ENCODE measurements at places on chromosomes 4 and X.

DNA sequence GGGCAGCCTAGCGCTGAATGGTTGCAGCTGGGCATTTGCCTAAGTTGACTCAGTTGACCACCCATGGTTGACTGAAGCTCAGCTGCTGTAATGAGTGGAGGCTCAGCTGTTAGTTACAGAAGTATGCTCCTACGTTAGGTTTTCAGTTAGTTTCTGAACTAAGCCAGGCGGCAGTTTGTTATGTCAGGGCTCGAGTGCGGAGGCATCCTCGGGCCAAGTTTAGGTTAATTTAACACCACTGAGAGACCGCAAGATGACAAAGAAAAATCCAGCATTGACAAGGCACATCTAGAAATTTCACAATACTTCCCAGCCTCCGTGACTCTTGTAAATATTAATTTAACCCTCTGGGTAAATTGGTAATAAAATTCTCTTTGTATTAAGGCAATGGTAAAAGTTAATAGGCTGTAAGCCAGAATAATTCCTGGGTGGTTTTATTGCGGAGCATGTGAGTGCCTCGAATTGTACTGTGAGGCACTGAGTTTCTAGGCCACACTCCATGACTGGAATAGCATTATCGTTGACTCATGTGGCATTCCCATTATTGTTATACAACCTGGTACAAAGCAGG is 33.1 kb upstream of the CDKN2AIP start:
- DNase-seq: no peak

DNA sequence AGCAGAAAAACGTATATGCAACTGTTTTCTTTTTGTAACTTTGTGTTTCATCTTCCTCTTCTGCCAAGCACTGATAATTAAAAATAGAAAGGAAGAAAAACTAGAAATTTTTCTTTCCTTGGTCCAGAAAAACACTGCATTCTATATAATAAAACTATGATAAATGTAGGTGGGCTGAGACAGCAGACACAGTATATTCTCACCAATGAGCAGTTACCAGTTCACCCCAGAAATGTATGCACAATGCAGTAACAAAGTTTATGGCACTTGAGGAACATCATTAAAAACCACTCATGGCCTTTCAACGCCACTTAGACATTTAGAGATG is 79.4 kb downstream of the FAT1 start:
- DNase-seq: no peak

DNA sequence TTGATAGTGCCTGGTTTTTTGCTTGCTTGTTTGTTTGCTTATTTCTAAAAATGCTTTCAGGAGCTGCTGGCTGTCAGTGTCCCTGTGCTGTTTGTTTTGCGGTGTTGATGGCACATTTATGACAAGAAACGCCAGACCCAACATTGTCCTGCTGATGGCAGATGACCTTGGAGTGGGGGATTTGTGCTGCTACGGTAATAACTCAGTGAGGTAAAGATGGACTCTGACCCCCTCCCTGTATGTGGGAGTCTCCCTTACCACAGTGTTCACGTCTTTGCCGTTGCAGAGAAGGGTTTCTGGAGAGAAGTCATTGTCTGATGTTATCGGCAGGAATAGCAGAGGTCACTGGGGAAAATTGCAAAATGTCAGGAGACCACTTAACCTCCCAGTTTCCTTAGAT is at the start of gene ARSH:
Gene ARSH, plus strand, starts transcription at position 52 of the 400 bp plus-strand sequence. Its CDS starts 67 bp downstream, at position 119.
- no peak for DNase-seq

- peak; percentile 87 for DNase-seq
Measured at GRCh38 chrX:68827848-68828624, 785 bp upstream of the EFNB1 start.

DNA sequence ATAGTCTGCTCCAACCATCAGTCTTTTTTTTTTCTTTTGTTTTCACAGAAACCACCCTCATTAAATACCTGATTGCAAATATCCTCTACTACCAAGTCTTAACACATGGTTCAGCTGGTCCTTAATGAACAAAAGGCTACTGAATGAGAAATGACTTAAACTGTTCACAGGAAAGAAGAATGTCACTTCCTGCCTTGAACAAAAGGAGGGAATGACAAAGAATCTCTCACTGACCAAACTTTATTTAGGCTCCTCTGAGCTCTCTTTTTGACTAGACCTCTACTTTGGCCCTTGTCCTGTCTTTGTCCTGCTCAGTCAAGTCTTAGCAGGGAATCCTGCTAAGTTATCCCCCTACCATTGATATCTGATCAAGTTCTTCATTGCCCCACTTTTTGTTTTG is 31.8 kb upstream of the GJB1 start:
- no peak for DNase-seq

- peak; percentile 26 for DNase-seq
Measured at GRCh38 chr4:46844325-46844917, 64.6 kb downstream of the COX7B2 start.

- no peak for DNase-seq
Measured at GRCh38 chr4:159776961-159777360, 674.1 kb downstream of the RAPGEF2 start.

- no peak for DNase-seq
Measured at GRCh38 chr4:23923840-23924239, 34.0 kb upstream of the PPARGC1A start.

- DNase-seq: no peak
Measured at GRCh38 chr4:185809121-185809520, 2.9 kb downstream of the SORBS2 start.

GRCh38 chr4:18127030-18127429 is 105.5 kb upstream of the LCORL start:
- no peak for DNase-seq

- peak; percentile 73 for DNase-seq
Measured at GRCh38 chr4:100826808-100827548, 309.2 kb upstream of the EMCN start.

DNA sequence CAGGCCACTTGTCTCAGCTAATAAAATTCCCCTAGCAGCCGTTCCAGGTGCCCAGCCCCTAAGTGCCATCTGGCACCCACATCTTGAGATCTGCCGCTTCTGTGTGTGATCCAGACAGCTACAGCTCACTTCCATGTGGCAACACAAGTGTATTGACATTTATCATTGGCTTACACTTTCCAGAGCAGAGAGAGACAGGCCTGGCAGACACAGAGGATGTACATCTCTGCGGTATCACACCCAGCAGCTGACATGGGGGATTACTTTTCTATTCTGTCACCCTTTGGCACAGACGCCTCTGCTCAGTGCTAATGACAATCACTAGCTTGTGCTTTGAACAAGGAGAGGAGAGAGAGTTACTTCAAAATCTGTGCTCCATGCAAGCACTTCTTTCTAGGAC is 195.9 kb downstream of the KDR start:
- no peak for DNase-seq

- no peak for DNase-seq
Measured at GRCh38 chrX:9587642-9588041, 122.8 kb downstream of the TBL1X start.

DNA sequence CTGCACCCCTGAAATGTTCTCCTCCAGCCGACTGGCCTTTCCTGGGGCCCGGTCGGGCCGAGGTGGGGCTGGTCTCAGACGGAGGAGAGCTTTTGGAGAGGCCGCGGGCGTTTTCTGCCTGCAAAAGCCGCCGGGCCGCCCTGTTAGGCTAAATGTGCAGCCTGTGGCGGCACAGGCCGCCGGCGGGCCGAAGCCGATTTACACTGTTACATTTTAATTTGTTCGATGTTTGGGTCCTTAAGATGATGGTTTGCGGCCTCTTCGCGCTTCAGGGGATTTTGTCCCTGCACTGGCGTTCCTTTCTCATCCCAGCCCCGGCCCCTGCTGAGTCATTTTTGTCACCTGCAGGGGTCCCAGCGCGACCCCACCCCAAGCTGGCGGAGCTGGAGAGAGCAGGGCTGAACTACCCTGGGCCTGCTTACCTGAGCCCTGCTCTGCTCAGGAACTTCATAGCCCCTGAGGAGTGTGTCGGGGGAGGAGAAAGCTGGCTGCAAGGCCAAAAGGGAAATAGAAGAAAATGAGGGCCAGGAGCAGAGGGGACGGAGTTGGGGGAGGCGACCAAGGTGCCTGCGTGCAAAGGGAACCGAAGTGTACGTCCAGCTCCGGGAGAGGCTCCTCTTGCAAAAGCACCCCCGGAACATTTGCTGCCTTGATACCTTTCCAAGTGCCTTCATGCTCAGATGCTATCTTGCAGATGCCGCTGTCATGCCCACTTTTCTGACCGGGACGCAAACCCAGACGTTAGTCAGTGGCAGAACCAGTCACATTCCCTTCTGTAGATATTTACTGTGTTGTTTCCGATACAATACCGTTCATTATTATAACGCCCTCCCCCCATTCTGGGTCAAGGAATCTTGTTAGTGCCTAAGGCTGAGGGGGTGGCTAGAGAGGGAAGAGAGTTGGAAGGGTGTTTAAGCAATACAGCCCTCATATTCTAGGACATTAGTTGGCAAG is 977 bp upstream of the RBBP7 start:
- peak; percentile 70 for DNase-seq

DNA sequence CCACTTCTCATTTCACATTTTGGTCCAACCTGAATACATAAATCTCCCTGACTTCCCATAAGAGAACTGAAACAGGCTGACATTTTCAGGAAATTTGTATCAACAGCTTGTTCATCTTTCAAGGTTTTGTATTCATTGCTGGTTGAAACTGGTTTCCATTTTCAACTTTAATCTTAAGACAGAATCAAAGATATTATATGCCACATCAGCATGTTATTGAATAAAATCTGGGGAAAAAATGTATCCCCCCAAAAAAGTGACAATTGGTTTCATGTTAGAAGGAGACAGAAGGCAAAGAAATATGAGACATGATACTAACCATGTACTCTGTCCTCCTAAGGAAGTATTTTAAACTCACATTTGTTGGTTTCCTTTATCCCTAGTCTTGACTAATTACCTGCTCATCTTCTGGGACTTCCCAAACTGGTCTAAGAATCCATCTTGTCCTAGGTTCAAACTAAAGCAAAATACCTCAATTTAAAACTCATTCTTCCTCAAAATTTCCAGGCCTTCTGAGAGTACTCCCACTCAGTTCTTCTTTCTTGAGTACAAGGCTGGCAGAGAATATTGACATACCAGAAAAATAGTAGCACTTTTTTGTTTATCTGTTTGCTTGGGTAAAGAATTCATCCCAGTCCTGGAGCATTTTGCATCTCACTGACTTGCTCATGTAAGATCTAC is 3.1 kb upstream of the ANTXR2 start:
- DNase-seq: no peak

- DNase-seq: no peak
Measured at GRCh38 chr4:98744372-98745150, 86.2 kb upstream of the TSPAN5 start.

DNA sequence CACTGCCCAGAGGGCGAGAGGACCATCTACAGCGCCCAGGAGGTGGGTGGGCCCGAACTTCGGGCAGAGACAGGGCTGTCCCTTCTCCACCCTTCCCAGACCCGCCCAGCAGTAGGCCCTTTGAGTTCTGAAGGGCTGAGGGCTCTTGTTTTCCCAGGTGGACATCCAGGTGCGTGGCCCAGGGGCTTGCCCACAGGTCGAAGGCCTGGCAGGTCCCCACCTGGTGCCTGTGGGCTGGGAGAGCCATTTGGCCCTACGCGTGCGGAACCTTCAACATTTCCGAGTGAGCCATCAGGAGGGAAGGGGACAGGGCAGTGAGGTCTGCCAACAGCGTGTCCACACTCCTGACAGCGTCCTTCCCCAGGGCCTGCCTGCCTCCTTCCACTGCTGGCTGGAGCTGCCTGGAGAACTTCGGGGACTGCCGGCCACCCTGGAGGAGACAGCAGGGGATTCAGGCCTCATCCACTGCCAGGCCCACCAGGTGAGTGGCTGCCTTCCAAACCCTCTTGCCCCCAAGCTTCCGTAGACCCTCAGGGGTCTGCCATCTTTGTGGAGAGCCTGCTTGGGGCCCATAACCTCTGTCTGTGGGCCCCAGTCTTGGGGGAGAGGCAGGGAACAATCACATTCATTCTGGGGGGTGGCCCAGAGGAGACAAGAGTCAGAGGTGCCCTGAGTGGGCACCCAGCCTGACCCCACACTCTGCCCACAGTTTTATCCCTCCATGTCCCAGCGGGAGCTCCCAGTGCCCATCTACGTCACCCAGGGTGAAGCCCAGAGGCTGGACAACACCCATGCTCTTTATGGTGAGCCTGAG is 6.8 kb downstream of the PLXNB3 start:
- no peak for DNase-seq

DNA sequence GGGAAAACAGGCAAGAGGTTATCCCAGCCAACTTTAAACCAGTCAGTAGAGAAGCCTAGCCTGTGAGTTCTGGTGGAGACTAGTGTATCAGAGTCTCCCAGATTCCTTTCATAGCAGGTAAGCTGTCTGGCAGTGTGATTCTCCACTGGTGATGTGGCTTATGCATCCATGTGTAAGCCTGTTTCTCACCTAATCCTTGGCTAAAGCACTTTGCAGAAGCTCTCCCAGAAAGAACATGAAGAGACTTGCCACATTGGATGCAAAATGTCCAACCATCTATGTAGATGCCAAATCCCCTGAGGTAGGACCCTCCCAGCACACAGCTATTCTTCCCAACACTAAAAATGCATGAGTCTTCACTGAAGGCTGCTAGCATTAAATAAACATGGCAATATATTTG is 111.7 kb downstream of the CHRNA9 start:
- peak; percentile 40 for DNase-seq

- DNase-seq: no peak
Measured at GRCh38 chr4:8394806-8395205, 45.7 kb downstream of the ACOX3 start.

- peak; percentile 64 for DNase-seq
Measured at GRCh38 chrX:12814420-12814819, 23.2 kb downstream of the PRPS2 start.

DNA sequence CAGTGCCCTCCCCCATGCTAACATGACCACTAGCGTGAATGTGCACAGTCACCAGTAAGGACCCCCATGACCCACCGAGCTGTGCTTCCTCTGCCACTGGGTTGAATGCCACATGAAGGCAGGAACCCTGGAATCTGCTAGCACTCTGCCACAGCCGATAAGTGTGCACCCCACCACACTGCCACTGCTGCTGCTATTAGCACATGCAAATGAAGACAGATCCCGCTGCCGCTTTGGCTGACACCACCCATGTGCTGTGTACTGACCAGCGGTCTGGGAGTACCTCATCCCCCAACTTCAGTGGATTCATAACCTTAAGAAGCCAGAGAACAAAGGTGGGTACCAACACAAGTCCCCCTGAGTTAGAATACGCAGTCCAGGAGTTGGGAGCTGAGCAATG is 200.9 kb upstream of the ARHGEF9 start:
- DNase-seq: no peak

- no peak for DNase-seq
Measured at GRCh38 chrX:113947548-113947947, 636.3 kb upstream of the HTR2C start.

GRCh38 chrX:55908661-55909212 is 191.2 kb downstream of the RRAGB start:
- peak; percentile 13 for DNase-seq

- no peak for DNase-seq
Measured at GRCh38 chr4:38266616-38267015, 306.4 kb downstream of the PTTG2 start.

- DNase-seq: peak; percentile 20
Measured at GRCh38 chrX:36568946-36569345, 439.2 kb upstream of the FAM47C start.

DNA sequence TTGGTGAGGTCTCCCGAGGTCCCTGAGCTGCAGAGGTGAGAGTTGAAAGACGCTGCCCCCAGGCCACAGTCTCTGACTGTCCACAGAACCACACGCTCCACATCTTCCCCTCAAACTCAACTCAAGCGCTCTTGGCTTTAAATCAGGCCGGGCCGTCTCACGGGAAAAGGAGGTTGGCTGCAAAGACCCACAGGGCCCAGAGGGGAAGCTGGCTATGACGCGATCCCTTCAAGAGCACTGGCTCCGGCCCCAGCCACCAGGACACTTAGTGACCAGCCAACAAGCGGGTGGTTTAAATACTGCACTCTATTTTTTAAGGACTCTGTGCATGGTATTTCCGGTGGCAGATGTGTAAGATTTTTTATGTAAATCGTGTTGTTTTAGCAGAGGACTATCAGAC is 19.9 kb downstream of the LRPAP1 start:
- no peak for DNase-seq
